Fibroblast of skin of right quadriceps (primary cell): ENCODE measurements at places on chromosomes 11 and 22.

DNA sequence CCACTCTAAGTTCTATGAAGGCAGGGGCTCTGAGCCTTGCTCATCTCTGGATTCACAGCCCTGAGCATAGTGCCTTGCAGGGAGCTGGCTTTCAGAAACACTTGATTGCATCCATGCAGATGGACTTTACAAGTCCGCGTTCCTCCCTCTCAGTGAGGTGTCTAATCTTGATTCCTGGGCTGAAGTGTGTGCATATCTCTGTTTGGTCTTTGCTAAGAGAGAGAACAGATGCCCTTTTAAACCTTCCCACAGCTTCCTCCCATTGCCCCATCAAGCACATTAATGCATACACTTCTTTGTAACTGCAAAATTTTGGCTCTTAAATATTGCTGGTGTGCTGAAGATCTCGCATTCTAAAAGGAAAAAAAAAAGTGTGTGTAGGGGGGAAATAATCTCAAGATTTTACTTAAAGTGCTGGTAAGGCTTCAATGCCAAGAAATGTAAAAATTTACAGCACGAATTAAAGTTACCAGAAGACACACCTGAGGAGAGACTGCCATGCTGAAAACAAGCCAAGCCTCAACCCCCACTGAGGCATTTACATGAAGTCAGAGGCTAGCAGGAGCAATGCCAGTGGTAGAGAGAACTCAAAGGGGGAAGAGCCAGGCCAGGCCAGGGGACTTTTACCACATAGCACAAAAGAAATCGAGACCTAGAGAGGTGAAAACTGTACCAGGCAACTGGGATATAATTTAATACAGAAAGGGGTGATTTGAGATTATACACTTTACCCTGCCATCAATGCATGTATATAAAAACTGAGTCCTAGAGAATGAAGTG lies 492.1 kb downstream of the SOX6 start:
- no peak for DNase-seq

GRCh38 chr11:63448646-63449045 lies 42.3 kb downstream of the PLAAT5 start:
- DNase-seq = no peak

DNA sequence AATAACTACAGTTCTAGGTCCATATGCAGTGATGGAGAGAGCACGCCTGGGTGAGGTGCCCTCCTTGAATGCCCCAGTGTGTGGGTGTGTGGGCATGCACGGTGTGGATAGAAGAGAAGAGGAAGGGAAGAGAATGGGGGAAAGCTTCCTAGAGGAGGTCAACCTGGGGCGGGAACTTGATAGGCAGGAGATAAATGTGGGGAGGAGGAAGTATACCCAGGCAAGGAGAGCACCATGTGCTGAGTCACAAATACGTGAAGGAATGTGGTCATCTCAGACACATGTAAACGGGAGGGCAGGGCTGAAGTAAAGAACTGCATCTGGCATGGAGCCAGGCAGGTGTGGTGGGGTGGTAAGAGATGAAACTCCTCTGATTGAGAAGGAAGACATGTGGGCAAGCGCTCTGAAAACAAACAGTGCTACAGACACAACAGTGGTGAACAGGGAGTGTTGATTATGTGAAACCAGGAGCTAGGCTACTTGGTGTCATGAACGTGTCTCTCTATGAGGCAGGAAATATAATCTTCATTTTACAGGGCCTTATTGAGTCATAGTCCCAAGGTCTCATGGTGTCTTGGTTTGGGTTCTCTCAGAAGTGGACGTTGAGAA lies 61.5 kb upstream of the EED start:
- no peak for DNase-seq

- peak; percentile 14 for DNase-seq
These were observed 124.9 kb downstream of the C11orf58 start for GRCh38 chr11:16863389-16863788.

- DNase-seq = no peak
These were observed 14.5 kb downstream of the HSPA8 start for GRCh38 chr11:123047266-123047946.

- peak; percentile 63 for DNase-seq
These were observed 37.0 kb upstream of the FTH1 start for GRCh38 chr11:62004473-62004872.

DNA sequence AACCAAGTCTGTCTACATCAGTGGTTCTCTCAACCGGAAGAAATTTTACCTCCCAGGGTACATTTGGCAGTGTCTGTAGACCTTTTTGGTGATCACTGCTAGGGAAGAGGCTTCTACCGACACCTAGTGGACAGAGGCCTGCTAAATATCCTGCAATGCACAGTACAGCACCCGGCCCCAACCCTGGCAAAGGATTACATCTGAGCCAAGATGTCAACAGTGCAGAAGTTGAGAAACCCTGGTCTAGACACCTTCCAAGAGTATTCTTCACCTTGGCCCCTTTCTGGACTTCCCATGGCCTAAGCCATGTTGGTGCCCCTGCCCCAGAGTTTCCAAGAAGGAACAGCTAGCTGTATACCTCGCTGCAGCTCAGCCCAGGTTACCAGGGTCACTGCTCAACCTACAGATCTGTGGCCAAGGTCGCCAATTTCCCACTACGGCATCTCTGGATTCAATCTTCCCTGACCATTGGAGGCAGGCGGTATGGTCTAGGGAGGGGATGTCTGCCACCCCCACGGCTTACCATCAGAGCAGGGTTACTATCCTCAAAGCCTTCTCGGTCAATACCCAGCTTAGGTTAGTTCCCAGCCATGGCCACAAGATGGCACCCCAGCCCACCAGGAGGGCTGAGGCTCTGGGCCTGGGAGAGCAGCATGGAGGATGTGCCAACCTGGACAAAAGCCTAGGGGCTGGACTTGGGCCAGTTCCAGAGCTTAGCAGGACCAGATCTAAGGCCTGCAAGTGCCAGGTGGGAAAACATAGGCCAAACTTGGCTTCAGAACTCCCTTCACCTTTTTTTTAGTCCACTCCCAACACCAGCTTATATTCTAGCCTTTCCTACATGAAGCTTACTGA lies 3.7 kb upstream of the KCNC1 start:
- DNase-seq = peak; percentile 63

DNA sequence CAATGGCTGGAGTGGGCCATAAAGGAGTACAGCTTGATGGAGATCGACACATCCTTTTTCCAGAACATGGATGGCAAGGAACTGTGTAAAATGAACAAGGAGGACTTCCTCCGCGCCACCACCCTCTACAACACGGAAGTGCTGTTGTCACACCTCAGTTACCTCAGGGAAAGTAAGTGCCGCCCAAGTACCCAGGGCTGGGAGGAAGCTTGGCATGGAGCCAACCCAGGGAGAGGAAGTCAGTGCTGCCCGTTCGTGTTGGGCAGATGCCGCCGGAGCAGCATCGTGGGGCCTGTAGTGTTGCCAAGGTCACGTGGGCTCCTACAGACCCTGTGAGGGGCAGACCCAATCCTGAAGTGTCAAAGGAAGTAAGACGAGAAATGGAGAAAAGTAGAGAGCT lies 78.9 kb downstream of the FLI1 start:
- DNase-seq = no peak

- no peak for DNase-seq
These were observed 239.2 kb upstream of the TBCEL start for GRCh38 chr11:120784566-120785251.

- DNase-seq = no peak
These were observed 5.6 kb downstream of the MICALL1 start for GRCh38 chr22:37911697-37912096.

GRCh38 chr11:126282736-126283591 lies at the start of gene TIRAP:
TIRAP (plus strand) TSS chr11:126283093; CDS start chr11:126290895, 7,802 bp downstream.
- DNase-seq = peak; percentile 46

GRCh38 chr11:65438257-65439151 lies 15.9 kb downstream of the NEAT1 start:
- peak; percentile 63 for DNase-seq

DNA sequence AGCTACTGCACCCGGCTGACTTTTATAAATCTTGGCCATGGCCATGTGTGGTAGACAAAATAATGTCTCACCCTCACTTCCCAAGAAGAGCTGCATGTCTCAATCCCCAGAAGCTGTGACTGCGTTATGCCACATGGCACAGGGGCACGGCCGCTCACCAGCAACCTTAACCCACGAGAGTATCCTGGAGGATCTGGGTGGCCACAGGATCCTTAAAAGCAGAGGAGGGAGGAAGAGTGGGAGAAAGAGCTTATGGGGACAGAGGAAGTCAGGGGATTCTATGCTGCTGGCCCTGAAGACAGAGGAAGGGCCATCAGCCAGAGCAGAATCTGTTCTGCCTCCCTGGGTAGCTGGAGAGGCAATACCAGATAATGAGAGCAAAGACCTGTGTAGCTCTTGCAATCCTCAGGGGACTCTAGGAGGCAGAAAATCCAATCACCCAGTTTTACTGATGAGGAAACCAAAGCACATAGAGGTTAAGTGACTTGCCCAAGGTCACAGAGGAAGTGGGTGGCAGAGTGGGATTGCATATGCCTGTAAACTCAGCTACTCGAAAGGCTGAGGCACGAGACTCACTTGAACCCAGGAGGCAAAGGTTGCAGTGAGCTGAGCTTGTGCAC lies 55.3 kb downstream of the CELSR1 start:
- no peak for DNase-seq

- no peak for DNase-seq
These were observed 61.7 kb downstream of the DDI1 start for GRCh38 chr11:104098132-104098531.

DNA sequence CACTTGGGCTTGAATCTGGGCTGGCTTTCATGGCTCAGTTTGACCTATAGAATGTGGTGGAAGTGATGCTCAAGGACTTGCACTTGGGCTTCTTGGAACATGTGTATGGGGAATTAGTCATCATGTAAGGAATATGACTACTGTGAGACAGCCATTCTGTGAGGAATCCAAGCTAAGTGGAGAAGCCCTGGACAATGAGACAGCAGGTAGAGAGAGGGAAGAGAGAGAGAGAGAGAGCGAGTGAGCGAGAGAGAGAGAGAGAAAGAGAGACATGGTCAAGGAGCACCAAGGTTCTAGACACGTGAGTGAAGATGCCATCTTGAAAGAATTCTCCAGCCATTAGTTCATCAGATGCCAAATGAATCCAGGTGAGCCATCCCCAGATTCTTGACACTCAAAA lies 261.6 kb upstream of the SORL1-AS1 start:
- DNase-seq = peak; percentile 54
